NCI-H2107 (cell line): ENCODE measurements at places on chromosomes 5 and 9.

DNA sequence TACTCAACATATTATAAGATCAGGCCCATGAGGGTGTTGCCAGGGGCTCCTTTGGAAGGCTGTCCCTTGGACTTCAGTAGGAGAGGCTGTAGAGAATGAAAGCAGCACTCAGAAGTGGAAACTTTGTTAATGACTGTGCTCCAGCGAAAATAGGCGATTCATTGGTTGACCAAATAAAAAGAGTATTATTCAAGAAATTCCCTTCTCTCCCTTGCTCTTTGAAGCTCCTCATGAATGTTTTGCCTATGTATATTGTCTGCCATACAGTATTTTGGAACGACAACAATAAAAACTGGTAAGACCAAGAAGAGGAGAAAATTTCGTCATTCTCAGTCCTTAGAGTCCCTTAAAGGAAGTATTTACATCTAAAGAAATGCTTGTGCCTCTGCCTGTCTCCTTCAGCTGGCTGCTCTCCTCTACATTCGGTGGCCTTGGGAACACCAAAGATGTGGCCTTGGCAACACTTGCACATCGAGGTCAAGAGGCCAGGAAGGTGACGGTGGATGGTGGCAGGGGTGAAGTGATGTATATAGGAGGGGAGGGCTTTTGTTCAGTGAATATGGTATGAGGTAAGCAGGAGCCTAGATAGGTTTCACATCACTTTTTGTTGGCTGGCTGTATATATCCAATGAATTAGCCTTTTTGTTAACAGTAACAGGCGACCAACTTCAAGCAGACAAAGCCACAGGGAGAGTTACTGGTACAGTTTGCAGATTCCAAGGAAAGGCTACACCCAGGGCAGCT is 95.0 kb upstream of the ACTBL2 start:
- no peak for DNase-seq

DNA sequence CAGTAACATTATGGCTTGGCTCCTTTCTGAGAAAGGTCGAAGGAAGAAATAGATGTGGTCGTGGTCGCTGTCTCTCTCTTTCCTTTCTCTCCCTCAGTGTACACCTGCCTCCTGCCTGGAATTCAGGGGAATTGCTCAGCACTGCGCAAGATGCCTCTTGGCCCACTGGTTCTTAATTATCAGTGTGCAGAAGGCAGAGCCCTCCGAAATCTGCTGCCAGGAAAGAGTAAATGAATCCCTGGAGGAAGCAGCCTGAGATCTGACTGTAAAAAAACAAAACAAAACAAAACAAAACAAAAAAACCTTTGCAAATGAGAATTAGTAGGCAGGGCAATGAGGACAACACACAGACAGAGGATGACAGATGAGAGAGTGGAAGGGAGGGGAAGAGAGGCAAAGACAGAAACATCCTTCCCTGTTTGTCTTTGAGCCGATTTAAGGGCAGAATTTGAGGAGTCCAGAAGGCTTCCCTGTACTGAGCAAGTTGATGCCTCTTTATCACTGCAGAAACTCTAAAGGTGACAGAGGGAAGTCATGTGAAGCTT is 113.8 kb upstream of the PUM3 start:
- DNase-seq = no peak

DNA sequence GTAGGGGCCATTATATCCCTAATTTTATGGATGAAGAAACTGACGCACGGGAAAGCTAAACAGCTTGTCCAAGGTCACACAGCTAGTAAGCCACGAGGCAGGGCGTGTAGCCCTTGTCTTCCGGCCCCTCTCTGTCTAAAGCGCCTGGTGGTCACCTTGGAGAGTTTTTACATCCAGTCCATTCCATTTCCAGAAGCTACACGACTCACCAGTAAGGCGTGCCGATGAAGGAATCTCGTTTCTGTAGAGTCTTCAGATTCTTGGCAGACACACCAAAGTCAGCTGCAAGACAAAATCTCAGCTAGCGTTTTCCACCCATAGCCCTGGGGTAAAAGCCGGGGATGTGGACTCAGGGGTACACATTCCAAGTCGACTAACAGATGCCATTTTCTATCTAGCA is 80.5 kb downstream of the STK10 start:
- DNase-seq = no peak

DNA sequence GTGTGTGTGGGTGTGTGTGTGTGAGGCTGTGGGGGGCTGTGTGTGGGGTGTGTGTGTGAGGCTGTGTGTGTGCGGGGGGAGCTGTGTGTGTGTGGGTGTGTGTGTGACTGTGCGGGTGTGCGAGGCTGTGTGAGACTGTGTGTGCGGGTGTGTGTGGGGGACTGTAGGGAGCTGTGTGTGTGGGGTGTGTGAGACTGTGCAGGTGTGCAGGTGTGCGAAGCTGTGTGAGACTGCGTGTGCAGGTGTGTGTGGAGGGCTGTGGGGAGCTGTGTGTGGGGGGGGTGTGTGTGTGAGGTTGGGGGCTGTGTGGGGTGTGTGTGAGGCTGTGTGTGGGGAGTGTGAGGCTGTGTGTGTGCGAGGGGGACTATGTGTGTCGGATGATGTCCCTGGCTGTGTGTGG is 23.2 kb downstream of the AHRR start:
- no peak for DNase-seq

GRCh38 chr5:136033848-136034247 is 5.1 kb downstream of the TGFBI start:
- no peak for DNase-seq

GRCh38 chr9:126618190-126618584 is 4.5 kb downstream of the LMX1B start:
- no peak for DNase-seq

GRCh38 chr5:58080573-58080972 is 379.3 kb downstream of the PLK2 start:
- DNase-seq = no peak

DNA sequence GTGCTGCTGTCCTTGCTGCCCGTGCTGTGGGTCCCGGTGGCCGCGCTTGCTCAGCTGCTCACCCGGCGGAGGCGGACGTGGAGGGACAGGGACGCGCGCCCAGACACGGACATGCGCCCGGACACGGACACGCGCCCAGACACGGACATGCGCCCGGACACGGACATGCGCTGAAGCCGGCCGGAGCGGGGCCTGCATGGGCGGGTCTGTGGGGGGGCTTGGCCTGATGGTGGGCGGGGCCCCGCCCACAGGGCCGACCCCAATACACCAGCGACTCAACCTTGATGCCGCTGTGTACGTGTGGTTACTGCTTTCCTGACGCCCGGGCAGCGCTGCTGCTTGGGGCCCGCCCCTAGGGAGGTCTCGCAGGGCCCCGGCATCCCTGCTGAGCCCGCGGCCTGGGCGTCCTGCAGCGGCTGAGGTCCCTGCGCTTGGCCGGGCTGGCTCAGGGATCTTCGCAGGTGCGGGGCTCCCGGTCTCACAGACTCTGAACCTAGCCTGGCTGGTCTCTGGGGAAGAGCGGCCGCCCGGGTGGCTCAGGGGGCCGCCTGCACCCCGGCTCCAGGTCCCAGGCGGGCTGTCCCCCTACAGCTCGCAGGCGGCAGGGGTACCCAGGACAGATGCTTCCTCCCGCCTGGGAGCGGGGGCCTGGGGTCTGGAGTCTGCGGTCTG is 20.9 kb downstream of the SLC6A18 start:
- no peak for DNase-seq

GRCh38 chr5:134464988-134465815 is 53.5 kb upstream of the CDKN2AIPNL start:
- no peak for DNase-seq

GRCh38 chr5:88370824-88371223 is 102.2 kb upstream of the TMEM161B start:
- DNase-seq = no peak

- DNase-seq = no peak
Observed at GRCh38 chr5:113205807-113206206, 229.0 kb downstream of the TSSK1B start.

DNA sequence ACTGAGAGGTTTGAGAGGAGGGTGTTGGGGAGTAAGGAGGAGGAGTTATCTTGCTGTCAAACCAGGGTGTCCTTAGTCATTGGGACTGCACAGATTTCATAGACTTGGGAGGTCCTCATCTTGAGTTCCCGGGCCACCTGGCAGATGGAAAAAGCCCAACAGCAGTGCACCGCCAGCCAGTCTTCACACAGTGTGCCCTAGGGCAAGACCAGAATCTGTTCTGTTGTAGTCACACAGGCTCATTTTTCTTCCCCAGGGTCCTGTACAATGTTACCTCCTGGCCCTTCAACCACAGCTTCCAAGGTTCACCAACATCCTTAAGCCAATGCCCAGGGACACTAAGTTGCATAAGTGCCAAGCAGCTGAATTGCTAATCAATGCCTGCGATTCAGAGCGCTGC is 21.0 kb downstream of the PLAC8L1 start:
- DNase-seq = no peak

DNA sequence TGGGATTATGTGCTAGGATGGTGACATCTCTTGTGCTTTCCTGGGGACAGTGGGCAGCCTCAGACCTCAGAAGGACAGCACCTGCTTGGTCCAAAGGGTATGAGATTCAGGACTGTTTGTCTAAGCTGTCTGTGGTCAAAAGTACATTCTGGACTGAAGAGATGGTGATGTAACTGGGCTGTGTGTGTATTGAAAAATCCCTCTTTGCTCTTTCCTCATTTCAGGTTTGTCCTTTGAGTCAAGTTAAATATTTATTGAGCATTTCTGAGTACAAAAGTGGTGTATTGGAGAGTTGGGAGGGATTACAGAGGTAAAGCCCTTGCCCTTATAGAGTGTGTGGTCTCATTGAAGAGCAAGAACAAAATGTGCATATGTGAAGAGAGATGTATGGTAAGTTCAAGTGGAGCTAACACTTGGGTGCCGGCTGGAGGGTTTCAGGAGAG is 46.7 kb downstream of the RCL1 start:
- DNase-seq = no peak

- no peak for DNase-seq
Observed at GRCh38 chr9:115777610-115778009, 376.0 kb upstream of the PAPPA start.

DNA sequence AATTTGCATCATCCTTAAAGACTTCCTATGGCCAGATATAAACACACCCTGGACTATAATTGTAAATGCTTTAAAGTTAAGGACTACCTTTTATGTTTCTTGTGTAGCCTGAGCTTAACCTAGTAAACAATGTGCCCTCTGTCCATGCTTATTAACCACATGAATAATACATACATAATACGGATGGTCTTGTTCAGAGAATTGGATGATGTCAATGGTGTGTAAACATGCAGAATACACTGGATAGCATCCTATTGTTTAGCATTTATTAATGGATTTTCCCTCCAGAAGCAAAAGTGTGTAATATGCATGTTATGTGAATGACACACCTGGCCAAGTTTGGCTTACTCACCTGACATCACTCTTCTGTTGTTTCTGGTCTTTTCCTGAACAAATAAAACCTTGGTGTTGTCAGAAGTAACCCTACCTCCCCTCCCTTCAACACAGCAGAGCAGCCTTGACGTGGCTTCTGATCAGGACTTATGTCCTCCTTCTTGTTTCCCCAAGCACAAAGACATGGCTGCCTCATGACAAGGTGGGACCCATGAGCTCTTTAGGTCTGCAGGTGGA is 517.9 kb downstream of the MTRR start:
- DNase-seq = no peak

- no peak for DNase-seq
Observed at GRCh38 chr5:10257870-10258269, 7.8 kb downstream of the CCT5 start.

- DNase-seq = no peak
Observed at GRCh38 chr9:128685636-128686489, 3.2 kb upstream of the SET start.

GRCh38 chr5:26807231-26808199 is 230.9 kb downstream of the CDH9 start:
- DNase-seq = no peak

DNA sequence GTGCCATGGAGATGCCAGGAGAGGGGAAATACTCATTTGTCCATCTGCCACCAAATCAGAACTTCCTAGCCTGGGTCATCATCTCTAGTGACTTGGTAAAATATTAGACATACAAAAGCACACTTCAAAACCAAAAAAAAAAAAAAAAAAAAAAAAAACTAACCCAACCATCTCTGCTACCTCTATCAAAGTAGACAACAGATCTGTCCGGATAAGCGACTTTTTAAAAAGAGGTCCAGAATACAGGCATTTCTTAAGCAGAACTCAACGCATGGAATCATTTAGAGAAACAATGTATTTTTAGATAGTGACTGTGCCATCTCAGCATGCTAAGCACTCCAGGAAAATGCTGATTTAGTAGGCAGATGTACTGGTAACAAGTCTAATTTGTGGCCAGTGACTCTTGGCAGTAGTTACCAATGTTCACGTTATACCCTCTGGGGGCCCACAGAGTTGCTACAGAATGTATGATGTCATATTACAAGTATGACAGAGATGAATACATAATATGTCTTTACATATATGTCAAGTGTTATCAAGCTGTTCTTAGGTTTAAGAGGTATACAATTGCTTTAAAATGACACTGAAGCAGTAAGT is 107.8 kb downstream of the SMIM23 start:
- DNase-seq = no peak

DNA sequence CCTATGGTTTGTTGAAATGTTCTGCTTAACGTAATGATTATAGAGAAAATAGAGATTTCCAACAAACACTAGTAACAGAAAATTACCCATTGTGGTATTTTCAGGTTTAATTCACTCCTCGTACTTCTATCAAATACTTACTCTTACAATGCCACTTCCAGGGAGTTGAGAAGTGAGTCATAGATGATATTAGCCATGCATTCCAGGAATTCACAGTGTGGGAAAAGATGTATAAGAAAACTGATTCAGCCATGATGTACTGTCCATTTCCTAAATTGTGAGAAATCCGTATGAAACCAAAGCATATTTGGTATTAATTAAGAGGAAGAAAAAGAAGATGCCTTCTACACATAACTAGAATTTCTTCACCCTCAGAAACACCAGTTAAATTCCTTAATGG is 1854.6 kb upstream of the WWC1 start:
- no peak for DNase-seq

DNA sequence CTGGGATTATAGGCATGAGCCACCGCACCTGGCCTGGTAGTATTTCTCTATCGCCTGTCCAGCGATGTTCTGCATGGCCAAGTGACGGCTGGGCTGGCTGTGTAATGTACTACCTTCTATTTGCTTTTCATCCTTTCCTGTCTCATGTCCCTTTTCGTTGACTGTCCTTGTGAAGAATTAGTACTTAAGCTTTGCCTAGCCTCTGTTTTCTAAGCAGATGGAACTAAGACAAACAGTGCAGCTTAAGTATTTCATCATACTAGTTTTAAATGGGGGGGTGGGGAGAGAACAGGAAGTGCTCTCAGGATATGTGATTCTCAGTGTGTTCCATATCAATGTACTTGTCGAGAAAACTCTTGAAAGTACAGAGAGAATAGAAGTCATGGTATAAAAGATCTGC is 31.7 kb upstream of the CCL21 start:
- no peak for DNase-seq

GRCh38 chr9:88023001-88023400 is 48.7 kb upstream of the CDK20 start:
- no peak for DNase-seq

- no peak for DNase-seq
Observed at GRCh38 chr9:131657037-131657377, 82.9 kb downstream of the RAPGEF1 start.
